ENCODE measurements at places on chromosomes 13 and 19. TPM values are rescaled to one million over a fixed set of nuclear protein-coding genes. Genes with fewer than 3 reads are reported as not detected.

DNA sequence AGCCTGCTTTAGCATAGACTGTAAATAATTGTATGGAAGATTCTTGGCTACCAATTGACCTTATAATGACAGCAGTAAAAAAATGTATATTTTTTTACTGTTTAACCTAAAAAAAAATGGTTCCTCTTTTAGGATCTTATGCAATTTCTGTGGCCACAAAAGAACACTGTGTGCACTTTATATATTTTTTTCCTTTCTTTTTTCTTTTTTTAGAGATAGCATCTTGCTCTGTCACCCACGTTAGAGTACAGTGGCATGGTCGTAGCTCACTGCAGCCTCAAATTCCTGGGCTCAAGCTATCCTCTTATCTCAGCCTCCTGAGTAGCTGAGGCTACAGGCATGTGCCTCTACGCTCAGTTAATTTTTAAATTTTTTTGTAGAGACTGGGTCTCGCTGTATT, 6.1 kb downstream of the FLT3 start:
- DNase-seq, result no peak

DNA sequence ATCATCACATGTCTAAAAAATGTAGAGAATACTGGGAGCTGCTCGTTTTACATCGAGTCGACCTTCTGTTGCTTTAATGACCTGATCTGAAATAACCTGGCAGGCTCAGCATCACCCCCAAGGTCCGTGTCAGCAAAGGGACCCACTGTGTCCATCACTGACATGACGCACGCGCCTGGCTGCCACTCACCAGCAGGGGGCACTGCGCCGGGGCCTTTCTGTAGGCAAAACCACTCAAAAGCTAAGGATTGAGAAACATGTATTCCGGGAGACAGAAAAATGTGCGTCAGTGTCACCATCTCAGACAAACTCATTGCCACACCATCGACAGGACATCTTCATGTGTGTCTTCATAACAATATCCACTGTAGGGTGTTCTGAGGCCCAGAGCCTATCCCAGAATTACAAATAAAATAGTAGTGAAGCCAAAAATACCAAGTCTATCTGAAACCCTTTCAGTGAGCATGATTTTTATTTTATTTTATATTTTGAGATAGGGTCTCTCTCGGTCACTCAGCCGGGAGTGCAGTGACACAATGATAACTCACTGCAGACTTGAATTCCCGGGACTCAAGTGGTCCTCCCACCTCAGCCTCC, 130.3 kb upstream of the LSM14A start:
- peak; percentile 48 for DNase-seq

- DNase-seq, result peak; percentile 10
Measured at GRCh38 chr13:49455007-49455398, 10.9 kb downstream of the SETDB2 start.

DNA sequence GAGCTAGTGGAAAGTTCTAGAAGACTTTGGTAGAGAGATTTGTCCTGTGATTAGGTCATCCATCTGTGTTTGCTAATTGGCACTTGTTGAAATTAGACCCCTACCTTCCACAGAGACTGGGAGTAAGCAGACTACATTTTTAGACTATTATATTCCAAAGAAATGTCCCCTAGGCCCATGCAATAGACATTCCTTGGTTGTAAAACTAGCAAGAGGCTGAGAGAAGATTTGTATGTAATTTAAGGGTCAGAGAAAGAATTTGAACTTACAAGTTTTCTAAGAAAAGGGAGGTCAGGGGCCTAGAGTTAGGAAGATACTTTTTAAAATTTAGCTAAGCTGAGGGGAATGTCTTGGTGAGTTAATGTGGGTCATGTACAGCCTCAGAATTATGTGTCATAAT, 470.7 kb upstream of the SLITRK1 start:
- DNase-seq, result no peak

Gene MCEMP1
- not detected for total RNA-seq

Gene CACNG6
- not detected for total RNA-seq
